ENCODE measurements at places on chromosomes 7 and 10. TPM values are rescaled to one million over a fixed set of nuclear protein-coding genes. Genes with fewer than 3 reads are reported as not detected.

The UCMA gene
- total RNA-seq: not detected

The SPDYE2 gene
- not detected for total RNA-seq

The LBX1 gene
- total RNA-seq: 7.6 TPM

The PLXNA4 gene
- 2.5 TPM for total RNA-seq

The PVRIG gene
- total RNA-seq: not detected

The ITGA8 gene
- total RNA-seq: 1.4 TPM

The OLAH gene
- total RNA-seq: not detected

- H3K27ac ChIP-seq: no peak overlapping the region
- no peak for DNase-seq
- no peaks in the 10 kb centered on the region for H3K27me3 ChIP-seq
- no peak overlapping the region for H3K4me3 ChIP-seq
Observed at GRCh38 chr10:71222601-71223346, 10.4 kb downstream of the UNC5B start.

DNA sequence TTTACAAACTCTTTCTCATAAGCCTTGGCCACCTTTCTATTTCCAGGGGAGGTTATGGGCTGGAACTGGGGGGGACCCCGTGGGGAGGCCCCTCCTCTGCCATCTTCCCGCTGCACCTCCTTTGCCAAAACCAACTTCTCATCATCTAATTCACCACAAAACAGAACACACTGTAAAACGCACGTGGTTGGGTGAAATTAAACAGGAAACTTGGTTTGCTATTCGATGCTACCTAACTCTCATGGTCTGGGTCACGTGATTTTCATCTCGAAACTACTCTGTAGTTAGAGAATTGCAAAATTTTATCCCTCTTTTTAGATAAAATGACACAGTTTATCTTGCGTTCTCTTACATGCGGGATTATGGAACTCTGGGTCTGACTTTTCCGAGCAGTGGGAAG is 242.0 kb downstream of the ZMYND11 start:
- peaks cover 43% of the 10 kb centered on the region for H3K36me3 ChIP-seq
- H3K27ac ChIP-seq: no peak overlapping the region
- no peak overlapping the region for H3K4me3 ChIP-seq
- H3K27me3 ChIP-seq: no peaks in the 10 kb centered on the region

- H3K27me3 ChIP-seq: no peaks in the 10 kb centered on the region
- no peak overlapping the region for H3K27ac ChIP-seq
- DNase-seq: no peak
- H3K4me1 ChIP-seq: peaks cover 3% of the 10 kb centered on the region
- no peak overlapping the region for H3K4me3 ChIP-seq
- no peaks in the 10 kb centered on the region for H3K36me3 ChIP-seq
Observed at GRCh38 chr10:95574649-95575365, 13.6 kb upstream of the SORBS1 start.

DNA sequence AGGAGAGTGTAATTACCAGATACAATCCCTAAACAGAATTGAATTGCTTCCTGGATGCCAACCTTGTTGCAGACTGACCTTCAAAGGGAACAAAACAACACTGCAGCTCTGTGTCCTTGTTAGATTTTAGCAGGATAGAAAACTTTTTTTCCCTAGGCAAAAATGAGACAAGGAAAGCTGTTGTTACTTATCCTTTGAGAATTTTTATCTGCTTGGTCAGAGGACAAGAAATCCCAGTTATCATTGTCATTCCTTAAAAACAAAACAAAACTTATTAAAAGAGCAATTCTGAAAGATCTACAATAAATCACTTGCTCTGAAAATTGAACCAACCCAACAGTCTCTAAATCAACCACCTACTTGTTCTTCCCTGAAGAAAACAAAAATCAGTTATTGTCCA is 652.6 kb downstream of the REEP3 start:
- no peaks in the 10 kb centered on the region for H3K27me3 ChIP-seq
- H3K27ac ChIP-seq: no peak overlapping the region
- no peaks in the 10 kb centered on the region for H3K4me1 ChIP-seq
- no peaks in the 10 kb centered on the region for H3K36me3 ChIP-seq

DNA sequence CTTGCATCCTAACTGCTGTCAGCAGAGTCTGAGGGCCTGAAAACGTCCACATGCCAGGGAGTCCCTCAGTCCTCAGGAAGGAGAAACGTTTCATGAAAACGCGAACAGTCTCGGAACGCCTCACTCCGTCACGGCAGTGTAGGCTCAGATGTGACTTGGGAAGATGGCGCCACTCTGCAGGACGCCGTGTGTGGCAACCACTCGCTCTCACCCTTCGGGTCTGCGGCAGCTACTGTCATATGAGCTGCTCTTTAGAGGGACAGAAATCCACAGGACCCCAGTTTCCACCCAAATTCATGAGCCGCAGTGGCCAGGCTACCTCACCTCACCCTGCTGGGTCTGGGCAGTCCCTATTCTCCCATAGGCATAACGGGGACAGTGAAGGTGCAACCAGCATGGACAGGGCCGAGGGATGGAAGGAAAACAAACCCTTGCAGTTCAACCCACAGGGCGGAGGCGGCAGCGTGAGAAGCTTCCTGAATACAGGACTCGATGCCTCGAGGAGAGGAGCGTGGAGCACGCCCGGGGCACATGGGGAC is 438.3 kb downstream of the DNAJB6 start:
- peaks cover under 1% of the 10 kb centered on the region for H3K27me3 ChIP-seq
- DNase-seq: no peak
- H3K36me3 ChIP-seq: no peaks in the 10 kb centered on the region
- H3K27ac ChIP-seq: no peak overlapping the region
- no peak overlapping the region for H3K4me3 ChIP-seq

GRCh38 chr7:129499999-129500398 is 2.3 kb upstream of the SMKR1 start:
- H3K4me3 ChIP-seq: no peak overlapping the region
- no peak for DNase-seq
- no peaks in the 10 kb centered on the region for H3K36me3 ChIP-seq
- no peak overlapping the region for H3K27ac ChIP-seq
- H3K27me3 ChIP-seq: peaks cover 4% of the 10 kb centered on the region

GRCh38 chr7:139389774-139390173 is 30.1 kb downstream of the LUC7L2 start:
- H3K4me1 ChIP-seq: no peaks in the 10 kb centered on the region
- H3K27me3 ChIP-seq: no peaks in the 10 kb centered on the region
- no peak overlapping the region for H3K27ac ChIP-seq

- peaks cover 57% of the 10 kb centered on the region for H3K36me3 ChIP-seq
- peaks cover 26% of the 10 kb centered on the region for H3K4me1 ChIP-seq
- H3K27ac ChIP-seq: no peak overlapping the region
- peak; percentile 64 for DNase-seq
Observed at GRCh38 chr10:59805014-59805413, 51.8 kb upstream of the MRLN start.

GRCh38 chr7:126953461-126953860 is 299.3 kb downstream of the GRM8 start:
- no peak for DNase-seq
- no peaks in the 10 kb centered on the region for H3K4me1 ChIP-seq

- DNase-seq: no peak
- H3K36me3 ChIP-seq: no peaks in the 10 kb centered on the region
- H3K27me3 ChIP-seq: no peaks in the 10 kb centered on the region
- H3K4me1 ChIP-seq: no peaks in the 10 kb centered on the region
Observed at GRCh38 chr10:21208666-21209316, 311.7 kb upstream of the NEBL start.

All from psoas muscle (tissue), 8 donors.